Uterus (tissue), 4 donors: ENCODE measurements at places on chromosomes 12 and 14. TPM values are rescaled to one million over a fixed set of nuclear protein-coding genes. Genes with fewer than 3 reads are reported as not detected.

The FGF6 gene
- total RNA-seq = not detected

The NKX2-1 gene
- total RNA-seq = not detected

GRCh38 chr12:89665556-89665955 lies 43.1 kb downstream of the ATP2B1 start:
- no peak for DNase-seq

GRCh38 chr12:48302161-48302911 lies 48.4 kb downstream of the ZNF641 start:
- DNase-seq = no peak

DNA sequence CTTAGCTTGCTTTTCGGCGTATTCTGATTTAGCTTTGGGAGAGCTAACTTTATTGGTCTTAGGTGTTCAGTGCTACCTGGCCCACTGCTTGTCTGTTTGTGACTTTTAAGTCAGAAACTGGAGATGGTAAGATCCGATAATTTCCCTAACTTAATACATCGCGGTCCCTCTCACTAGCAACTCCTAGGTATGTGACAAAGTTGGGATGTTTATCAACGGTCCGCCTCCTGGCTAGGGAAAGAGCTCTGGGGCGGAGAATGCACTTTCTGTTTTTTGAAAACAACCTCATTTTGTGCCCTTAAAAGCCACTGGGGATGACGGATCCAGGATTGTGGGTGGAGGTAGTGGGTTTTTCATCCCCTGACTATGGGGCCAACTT lies 1.2 kb downstream of the CDKN1B start:
- no peak for DNase-seq
